ENCODE measurements at places on chromosomes 16 and 17.

- DNase-seq, result no peak
Measured at GRCh38 chr17:1169221-1169928, 10.4 kb downstream of the ABR start.

DNA sequence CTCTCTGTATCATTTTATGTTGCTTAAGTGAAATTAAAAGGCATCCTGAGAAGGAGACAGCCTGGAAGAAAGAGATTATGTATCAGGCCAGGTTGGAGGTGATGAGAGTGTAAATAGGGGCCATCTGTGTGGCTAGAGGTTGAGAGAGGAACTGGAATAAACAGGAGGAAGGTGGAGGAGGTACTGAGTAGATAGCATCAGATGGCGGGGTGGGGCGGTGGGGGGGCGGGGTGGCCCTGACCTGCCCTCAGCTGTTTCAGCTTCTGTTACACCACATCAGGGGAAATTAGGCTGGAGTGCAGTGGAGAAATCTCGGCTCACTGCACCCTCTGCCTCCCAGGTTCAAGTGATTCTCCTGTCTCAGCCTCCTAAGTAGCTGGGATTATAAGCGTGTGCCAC is 6.9 kb upstream of the KCNG4 start:
- no peak for DNase-seq

DNA sequence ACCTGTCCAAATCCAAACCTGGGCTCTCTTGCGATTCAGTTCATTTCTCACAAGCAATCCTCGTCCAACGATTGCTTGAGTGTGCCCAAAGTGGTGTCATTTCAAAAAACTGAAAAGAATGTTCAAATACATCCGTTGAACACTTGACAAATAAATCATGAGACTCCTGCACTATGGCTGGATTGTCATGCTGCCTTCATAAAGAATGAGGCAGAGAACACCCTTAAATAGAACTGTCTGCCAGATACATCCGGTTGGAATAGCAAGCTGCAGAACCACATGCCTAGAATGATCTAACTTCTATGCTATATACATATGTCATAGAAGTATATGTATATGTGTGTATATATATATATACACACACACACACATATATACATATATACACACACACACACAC is 55.4 kb upstream of the HAPSTR1 start:
- no peak for DNase-seq

GRCh38 chr17:77072670-77073069 is 68.1 kb upstream of the SEC14L1 start:
- no peak for DNase-seq

GRCh38 chr17:61635913-61636432 is 45.0 kb upstream of the NACA2 start:
- peak; percentile 30 for DNase-seq

GRCh38 chr17:43449470-43450248 is 34.1 kb upstream of the DHX8 start:
- DNase-seq, result no peak

DNA sequence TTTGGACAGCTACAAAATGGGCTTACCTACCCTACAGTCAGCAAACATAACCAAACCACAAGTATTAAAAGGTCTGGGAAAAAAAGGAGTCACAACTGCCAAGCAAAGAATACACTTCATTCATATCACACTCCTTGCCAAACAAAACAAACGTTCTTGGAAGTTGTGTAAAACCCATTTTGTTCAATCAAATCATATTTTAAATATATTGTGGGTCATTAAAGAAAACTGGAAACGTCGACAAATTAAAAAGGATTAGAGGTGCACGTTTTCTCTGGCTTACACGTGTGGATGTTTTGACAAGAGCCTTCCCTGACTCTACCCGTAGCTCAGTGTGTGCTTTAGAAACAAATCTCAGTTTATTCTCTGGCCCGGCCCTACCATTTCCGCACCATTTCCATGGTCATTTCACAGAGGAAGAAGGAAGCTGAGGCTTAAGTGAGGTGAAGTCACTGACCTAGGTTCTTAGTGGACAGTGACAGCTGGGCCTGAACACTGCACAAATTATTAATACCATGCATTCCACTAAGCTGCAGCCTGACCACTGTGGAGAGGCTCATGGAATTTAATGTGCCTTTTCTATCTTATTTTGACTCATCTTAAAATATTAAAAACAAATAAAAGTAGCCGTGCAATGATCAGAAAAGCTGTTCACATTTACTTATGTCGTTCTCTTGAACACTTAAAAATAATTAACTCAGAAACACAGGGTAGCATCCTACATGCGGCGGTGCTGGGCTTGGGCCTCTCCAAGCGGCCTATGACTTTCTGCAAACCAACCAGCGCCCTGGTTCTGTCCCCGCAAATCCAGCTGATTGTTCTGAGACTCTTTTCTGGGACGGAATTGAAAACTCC is 968 bp downstream of the CEP112 start:
- no peak for DNase-seq

- DNase-seq, result no peak
Measured at GRCh38 chr17:39894681-39895376, 23.6 kb downstream of the GSDMB start.

DNA sequence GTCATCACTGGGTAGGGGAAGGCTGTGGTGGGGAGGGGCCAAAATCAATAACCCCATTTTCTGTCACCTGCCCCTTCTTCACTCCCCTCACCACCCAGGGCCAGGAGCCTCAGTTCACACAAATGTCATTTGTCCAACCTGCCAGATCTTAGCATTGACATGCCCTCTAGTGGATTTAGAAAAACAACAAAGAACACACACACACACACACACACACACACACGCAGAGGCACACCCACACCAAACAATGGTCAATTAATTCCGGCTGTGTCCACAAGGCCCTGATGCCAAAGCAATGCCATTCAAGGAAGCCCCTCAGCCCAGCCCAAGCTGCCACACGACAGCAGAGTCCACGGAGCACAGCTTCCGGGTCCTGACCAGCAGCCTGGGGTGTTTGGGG is 68.4 kb downstream of the NOG start:
- DNase-seq, result no peak

DNA sequence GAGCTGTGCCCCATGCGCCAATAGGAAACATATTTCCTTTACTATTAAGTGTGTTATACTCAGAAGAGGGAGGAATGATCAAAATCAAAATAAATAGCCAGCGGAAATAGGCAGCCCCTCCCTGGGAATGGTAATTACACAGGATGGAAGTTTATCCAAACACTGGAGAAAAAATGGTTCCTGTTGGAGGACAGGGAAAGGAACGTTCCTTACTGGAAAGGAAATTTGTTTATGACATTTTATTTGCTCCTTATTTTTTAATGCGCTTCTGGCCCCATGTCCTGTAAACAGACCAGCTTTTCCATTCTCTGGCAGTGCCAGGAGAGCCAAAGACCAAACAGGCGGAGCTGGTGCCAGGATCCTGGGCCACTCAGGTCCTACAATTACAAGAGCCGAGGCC is 273.7 kb downstream of the SOX9 start:
- DNase-seq, result no peak

DNA sequence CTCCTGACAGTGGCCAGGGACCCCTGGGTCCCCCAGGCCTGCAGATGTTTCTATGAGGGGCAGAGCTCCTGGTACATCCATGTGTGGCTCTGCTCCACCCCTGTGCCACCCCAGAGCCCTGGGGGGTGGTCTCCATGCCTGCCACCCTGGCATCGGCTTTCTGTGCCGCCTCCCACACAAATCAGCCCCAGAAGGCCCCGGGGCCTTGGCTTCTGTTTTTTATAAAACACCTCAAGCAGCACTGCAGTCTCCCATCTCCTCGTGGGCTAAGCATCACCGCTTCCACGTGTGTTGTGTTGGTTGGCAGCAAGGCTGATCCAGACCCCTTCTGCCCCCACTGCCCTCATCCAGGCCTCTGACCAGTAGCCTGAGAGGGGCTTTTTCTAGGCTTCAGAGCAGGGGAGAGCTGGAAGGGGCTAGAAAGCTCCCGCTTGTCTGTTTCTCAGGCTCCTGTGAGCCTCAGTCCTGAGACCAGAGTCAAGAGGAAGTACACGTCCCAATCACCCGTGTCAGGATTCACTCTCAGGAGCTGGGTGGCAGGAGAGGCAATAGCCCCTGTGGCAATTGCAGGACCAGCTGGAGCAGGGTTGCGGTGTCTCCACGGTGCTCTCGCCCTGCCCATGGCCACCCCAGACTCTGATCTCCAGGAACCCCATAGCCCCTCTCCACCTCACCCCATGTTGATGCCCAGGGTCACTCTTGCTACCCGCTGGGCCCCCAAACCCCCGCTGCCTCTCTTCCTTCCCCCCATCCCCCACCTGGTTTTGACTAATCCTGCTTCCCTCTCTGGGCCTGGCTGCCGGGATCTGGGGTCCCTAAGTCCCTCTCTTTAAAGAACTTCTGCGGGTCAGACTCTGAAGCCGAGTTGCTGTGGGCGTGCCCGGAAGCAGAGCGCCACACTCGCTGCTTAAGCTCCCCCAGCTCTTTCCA is 25.1 kb downstream of the C1QTNF1 start:
- no peak for DNase-seq

GRCh38 chr17:37318931-37319594 is 56.7 kb upstream of the C17orf78 start:
- DNase-seq, result no peak

DNA sequence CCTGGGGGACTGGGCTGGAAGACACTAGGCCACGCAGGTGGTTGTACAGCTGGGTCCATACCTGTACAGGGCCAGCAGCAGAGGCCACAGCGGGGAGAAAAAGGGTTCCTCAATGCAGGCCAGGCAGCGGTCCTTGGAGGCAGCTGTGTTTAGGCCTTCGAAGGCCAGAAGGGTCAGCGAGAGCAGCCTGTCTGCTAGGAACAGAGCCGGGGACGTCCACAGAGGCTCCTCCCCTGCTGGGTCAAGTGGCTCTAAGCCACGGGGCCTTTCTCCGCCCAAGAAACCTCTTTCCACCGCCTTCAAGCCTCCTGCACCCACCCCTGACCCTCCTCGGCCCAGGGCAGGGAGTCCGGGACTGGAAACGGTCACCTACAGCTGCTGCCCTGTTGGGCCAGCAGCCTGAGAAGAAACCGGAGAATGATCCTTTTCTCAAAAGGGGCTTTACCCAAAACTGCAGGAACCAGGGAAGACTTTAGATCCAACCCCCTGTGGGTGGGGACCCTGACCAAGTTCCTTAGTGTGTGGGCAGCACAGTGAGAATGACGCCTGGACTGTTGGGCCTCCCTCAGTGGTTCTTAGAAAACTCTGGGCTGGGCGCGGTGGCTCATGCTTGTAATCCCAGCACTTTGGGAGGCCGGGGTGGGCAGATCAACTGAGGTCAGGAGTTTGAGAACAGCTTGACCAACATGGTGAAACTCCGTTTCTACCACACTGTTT is 8.4 kb upstream of the SPATA2L start:
- DNase-seq, result no peak

DNA sequence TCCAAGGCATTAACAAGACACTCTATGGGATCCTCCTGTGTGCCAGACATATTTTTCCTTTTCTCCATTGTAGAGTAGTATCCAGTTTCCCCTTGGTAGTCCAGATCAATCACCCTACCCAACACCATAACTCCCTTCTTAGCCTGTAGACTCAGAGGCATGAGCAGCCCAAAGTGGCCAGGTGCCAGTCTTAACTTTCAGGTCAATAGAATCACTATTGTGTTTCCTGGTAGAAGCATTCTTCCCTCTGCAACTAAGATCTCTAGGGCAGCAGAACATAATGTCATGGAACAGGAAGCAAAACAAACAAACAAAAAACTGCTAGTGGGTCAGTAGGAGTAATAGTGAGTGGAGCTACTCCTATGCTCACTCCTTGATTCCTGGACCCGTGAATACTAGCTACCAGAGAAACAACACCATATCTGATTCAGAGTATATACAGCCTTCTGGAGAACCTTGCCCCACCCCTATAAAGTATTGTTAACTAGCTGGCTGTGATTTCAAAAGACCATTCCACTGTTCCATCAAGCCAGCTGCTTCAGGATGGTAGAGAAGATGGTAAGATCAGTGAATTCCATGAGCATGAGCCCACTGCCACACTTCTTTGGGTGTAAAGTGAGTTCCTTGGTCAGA is 11.2 kb upstream of the CLEC19A start:
- DNase-seq, result no peak

GRCh38 chr17:50462446-50462845 is 6.2 kb downstream of the CHAD start:
- DNase-seq, result no peak

DNA sequence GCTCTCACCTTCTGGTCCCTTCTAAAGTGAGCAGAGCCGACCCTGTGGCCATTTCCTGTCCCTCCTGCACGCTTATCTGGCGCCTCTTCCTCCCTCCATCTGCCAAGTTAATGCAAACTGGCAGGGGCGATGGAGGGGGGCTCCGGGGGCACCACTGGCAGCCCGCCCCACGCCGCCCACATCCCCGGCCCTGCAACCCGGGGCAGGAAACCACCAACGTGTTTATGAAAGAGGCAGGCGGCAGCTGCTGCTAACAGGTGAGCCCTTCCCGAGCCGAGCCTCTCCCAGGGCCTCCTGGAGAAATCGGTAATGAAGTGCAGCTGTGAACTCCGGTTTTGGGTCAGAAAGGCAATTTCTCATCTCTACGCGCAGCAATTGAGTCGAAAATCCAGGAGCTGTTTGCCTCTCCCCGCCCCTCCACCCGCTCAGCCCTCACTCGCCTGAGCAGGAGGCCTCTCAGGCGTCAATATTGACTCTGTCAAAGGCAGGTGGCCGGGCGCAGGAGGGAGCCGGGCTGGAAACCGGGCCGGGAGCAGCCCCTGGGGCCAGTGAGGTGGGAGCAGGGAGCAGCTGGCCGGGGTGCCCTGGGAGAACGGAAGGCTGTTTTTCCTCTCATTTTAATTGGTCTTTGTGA is 164.4 kb upstream of the GSE1 start:
- no peak for DNase-seq

DNA sequence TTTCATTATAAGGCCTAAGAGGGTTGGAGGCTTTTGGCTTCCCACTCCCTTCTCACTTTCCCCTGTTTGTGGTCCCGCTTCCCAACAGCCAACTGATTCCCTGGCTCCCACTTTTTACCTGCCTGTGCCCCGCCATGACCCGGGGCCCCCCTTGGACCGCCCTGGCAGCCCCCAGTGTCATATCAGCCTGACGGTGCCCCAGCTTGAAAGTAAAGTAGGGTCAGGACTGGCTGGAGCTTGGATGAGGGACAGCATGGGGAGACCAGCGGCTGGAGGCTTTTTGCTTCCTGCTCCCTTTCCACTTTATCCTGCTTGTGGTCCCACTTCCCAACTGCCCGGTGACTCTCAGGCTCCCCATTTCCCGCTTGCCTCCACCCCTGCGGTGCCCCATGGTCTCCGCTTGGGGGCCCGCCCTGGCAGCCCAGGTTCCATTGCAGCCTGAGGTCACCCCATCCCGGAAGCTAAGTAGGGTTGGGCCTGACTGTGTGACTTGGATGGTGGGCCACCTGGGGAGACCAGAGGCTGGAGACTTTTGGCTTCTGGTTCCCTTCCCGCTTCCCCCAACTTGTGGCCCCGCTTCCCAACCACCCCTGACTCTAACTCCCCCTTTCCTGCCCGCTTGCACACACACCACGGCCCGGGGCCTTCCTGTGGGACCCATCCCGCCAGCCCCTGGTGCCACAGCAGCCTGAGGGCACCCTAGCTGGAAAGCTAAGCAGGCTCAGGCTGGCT is 2274.7 kb downstream of the TP53TG3F start:
- no peak for DNase-seq

All from activated CD4-positive, CD25-positive, alpha-beta regulatory T cell treated with anti-CD3 and anti-CD28 coated beads, Interleukin-2, amount 50 U/mL, for 16 hours (primary cell).